ENCODE measurements at places on chromosomes 6 and 20. TPM values are rescaled to one million over a fixed set of nuclear protein-coding genes. Genes with fewer than 3 reads are reported as not detected.
A peak's percentile ranks its signal among the peaks of the same experiment; 100 is the strongest.

DNA sequence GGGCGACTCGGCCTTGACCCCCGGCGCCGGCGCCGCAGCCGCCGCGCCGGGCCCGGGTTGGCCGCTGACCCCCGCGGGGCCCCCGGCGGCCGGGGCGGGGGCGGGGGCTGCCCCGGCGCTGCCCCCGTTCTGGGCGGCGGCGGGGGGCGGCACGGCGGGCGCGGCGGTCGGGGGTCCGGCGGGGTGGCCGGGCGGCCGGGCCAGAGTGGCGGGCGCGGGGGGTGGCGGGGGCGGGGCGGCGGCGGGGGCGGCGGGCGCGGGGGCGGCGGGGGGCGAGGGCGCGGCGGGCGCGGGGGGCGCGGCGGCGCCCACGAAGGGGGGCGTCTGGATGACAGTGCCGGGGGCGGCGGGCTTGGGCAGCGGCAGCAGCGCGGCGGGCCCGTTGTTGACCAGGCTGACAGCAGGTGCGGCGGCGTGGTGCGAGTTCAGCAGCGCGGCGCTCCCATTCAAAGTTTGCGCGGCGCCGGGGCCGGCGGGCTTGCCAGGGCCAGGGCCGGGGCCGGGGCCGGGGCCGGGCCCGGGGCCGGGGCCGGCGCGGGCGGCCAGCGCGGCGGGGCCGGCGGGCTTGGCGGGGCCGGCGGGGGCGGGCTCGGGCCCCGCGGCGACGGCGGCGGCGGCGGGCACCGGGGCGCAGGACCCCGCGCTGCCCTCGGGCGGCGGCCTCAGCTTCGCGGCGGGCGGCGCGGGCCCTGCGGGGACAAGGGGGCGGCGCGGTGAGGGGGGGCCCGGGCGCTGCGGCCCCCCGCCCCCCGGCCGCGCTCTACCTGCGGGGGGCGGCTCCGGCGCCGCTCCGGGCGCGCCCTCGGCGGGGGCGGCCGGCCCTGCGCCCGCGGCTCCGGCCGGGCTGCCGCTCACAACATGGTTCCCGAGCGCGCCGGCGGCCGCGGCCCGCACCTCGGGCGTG is 659 bp downstream of the TAF4 start:
- DNase-seq, result no peak
- peaks cover 24% of the 10 kb centered on the region for H3K4me1 ChIP-seq
- peaks cover 8% of the 10 kb centered on the region for H3K27me3 ChIP-seq
- no peaks in the 10 kb centered on the region for H3K36me3 ChIP-seq

- peaks cover 7% of the 10 kb centered on the region for H3K4me1 ChIP-seq
- peak overlapping the region; percentile 2 for H3K27ac ChIP-seq
- DNase-seq, result no peak
- H3K27me3 ChIP-seq, result no peaks in the 10 kb centered on the region
- H3K36me3 ChIP-seq, result peaks cover 22% of the 10 kb centered on the region
- peak overlapping the region; percentile 97 for H3K4me3 ChIP-seq
Measured at GRCh38 chr6:85592033-85592432, 1.6 kb downstream of the SNX14 start.

- H3K4me1 ChIP-seq, result no peaks in the 10 kb centered on the region
- no peak overlapping the region for H3K27ac ChIP-seq
- H3K27me3 ChIP-seq, result peaks cover 3% of the 10 kb centered on the region
- H3K36me3 ChIP-seq, result no peaks in the 10 kb centered on the region
Measured at GRCh38 chr6:114581293-114581692, 238.5 kb upstream of the HS3ST5 start.

The COX4I2 gene
- not detected for total RNA-seq

- H3K4me1 ChIP-seq, result no peaks in the 10 kb centered on the region
- H3K4me3 ChIP-seq, result no peak overlapping the region
- H3K36me3 ChIP-seq, result no peaks in the 10 kb centered on the region
- H3K27ac ChIP-seq, result no peak overlapping the region
- H3K27me3 ChIP-seq, result no peaks in the 10 kb centered on the region
- DNase-seq, result no peak
Measured at GRCh38 chr6:145601397-145601796, 133.9 kb downstream of the EPM2A start.

DNA sequence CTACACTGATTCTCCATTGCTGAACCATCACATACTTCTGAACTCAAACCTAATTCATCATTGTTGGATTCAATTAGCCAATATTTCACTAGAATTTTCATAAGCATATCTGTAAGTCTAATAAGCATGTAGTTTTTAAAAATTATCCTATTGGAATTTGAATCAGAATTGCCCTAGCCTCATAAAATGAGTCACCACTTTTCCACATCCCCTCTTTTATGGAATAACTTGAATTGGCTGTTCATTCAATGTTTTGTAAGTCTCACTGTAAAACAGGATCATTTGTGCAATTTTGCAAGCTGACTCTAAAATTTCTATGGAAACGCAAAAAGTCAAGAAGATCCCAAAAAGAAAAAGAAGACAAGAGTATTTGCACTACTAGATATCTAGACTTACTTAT is 141.0 kb downstream of the HACE1 start:
- peaks cover 9% of the 10 kb centered on the region for H3K36me3 ChIP-seq
- no peak overlapping the region for H3K27ac ChIP-seq
- DNase-seq, result no peak
- no peak overlapping the region for H3K4me3 ChIP-seq

- H3K27me3 ChIP-seq, result no peaks in the 10 kb centered on the region
- DNase-seq, result no peak
- no peak overlapping the region for H3K4me3 ChIP-seq
- no peak overlapping the region for H3K27ac ChIP-seq
- no peaks in the 10 kb centered on the region for H3K36me3 ChIP-seq
- H3K4me1 ChIP-seq, result no peaks in the 10 kb centered on the region
Measured at GRCh38 chr6:50437901-50438300, 275.4 kb upstream of the TFAP2D start.

GRCh38 chr6:128667339-128667858 is 147.0 kb upstream of the PTPRK start:
- H3K27me3 ChIP-seq, result peaks cover 9% of the 10 kb centered on the region
- DNase-seq, result no peak
- no peak overlapping the region for H3K4me3 ChIP-seq
- H3K27ac ChIP-seq, result peak overlapping the region; percentile 41
- no peaks in the 10 kb centered on the region for H3K4me1 ChIP-seq

- no peak overlapping the region for H3K4me3 ChIP-seq
- no peak for DNase-seq
- no peak overlapping the region for H3K27ac ChIP-seq
- no peaks in the 10 kb centered on the region for H3K27me3 ChIP-seq
Measured at GRCh38 chr20:62762376-62762775, 33.9 kb upstream of the MRGBP start.

DNA sequence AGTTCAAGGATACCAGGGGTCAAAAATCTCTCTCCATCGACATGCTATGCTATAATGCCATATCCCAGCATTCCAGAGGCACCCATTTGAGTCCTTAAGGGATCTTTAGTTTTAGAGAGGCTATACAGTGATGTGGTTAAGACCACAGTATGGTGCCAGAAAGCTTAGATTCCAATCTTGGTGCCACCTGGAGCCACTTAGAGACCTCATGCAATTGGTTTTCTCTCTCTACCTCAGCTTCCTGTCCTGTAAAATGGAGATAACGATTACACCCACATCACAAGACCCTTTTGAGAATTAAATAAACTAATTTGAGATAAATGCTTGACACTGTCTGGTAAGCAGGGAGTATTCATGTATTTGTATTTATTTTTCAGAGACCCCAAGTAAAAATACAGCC is 39.0 kb downstream of the PLAGL1 start:
- H3K36me3 ChIP-seq, result peaks cover 19% of the 10 kb centered on the region
- no peak for DNase-seq
- no peak overlapping the region for H3K27ac ChIP-seq
- peaks cover 85% of the 10 kb centered on the region for H3K4me1 ChIP-seq
- H3K4me3 ChIP-seq, result no peak overlapping the region

- peaks cover 5% of the 10 kb centered on the region for H3K4me1 ChIP-seq
- no peaks in the 10 kb centered on the region for H3K36me3 ChIP-seq
Measured at GRCh38 chr6:53998303-53998702, 112.9 kb upstream of the MLIP start.

DNA sequence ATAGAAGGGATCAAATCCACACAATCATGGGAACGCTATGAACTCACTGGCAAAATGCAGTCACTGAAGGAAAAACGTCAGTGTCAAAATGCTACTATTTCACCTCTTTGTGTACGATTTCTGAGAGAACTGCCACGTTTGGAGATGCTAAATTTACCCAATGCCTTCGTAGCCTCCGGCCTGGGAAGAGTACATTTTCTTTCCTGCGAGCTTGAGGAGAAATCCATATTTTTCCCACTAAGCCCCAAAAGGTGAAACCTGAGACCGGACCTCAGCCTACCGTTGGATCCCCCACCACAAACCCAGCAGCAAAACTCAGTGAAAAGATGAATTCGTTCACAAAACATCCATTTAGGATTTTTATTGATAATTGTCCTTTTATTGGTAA is 131.7 kb downstream of the GPX5 start:
- peak overlapping the region; percentile 94 for H3K4me3 ChIP-seq
- H3K27me3 ChIP-seq, result peaks cover 27% of the 10 kb centered on the region
- peaks cover 6% of the 10 kb centered on the region for H3K36me3 ChIP-seq

DNA sequence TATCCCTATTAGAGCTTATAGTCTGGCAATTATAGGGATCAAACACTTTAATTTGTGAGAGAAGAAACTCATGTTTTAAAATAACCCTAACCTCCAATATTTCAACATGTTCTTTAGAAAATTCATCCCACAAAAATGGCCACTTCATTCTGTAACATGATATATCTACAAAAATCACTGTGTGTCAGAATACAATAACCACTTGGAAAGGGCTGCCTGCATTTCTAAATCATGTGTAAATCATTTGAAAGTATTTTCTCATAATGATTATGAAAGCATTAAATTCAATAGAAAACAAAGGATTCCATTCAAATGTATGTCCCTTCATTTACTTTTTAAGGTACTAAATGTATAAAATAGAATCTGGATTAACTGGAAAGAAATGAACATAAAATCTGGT is 101.4 kb upstream of the NHSL1 start:
- DNase-seq, result no peak
- no peak overlapping the region for H3K27ac ChIP-seq
- H3K4me1 ChIP-seq, result peaks cover 5% of the 10 kb centered on the region
- H3K36me3 ChIP-seq, result peaks cover 4% of the 10 kb centered on the region

GRCh38 chr6:157223021-157223430 is 100.3 kb downstream of the TMEM242 start:
- no peak overlapping the region for H3K4me3 ChIP-seq
- DNase-seq, result no peak
- H3K36me3 ChIP-seq, result no peaks in the 10 kb centered on the region
- no peaks in the 10 kb centered on the region for H3K27me3 ChIP-seq
- peak overlapping the region; percentile 54 for H3K27ac ChIP-seq
- H3K4me1 ChIP-seq, result peaks cover 25% of the 10 kb centered on the region

The CYP21A2 gene
- total RNA-seq, result 0.14 TPM

The CPNE1 gene
- 115 TPM for total RNA-seq

- peaks cover 12% of the 10 kb centered on the region for H3K36me3 ChIP-seq
- H3K4me3 ChIP-seq, result no peak overlapping the region
- H3K27ac ChIP-seq, result peak overlapping the region; percentile 30
- no peak for DNase-seq
- peaks cover 48% of the 10 kb centered on the region for H3K4me1 ChIP-seq
Measured at GRCh38 chr6:143697076-143697800, 19.5 kb downstream of the PHACTR2 start.

The TRIM40 gene
- total RNA-seq, result not detected

DNA sequence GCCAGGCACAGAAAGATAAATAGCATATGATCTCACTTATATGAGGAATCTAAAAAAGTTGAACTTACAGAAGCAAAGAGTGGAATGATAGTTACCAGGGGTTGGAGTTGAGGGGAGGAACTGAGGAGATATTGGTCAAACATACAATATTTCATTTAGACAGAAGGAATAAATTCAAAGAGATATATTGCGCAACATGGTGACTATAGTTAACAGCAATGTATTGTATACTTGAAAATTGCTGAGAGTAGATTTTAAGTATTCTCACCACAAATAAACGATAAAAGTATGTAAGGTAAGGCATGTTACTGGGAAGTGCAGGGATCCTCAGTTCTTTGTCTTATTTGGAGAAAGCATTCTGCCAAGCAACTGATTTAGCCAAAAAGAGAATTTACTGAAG is 171.9 kb downstream of the LMBRD1 start:
- H3K36me3 ChIP-seq, result no peaks in the 10 kb centered on the region
- H3K27me3 ChIP-seq, result no peaks in the 10 kb centered on the region
- no peak for DNase-seq
- no peak overlapping the region for H3K27ac ChIP-seq

The FOXA2 gene
- 17.5 TPM for total RNA-seq

DNA sequence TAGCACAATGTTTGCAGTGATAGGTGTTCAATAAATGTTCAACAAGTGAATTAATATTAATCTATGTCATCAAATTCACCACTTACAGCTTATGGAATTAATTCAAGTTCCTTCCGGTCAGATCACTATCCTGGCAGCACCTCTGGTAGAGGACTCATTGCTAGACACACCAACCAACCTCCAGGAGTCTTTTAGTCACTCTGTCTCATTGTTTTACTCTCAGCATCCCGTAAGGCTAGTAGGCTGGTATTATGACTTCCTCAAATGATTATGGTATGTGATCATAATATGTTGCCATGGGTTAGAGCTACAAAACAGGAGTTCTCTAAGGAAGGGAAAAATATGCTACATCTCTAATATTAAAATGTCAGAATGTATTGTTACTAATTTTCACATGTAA is 21.7 kb upstream of the MMS22L start:
- H3K36me3 ChIP-seq, result no peaks in the 10 kb centered on the region
- peaks cover 3% of the 10 kb centered on the region for H3K27me3 ChIP-seq
- no peak overlapping the region for H3K4me3 ChIP-seq
- H3K27ac ChIP-seq, result no peak overlapping the region
- peaks cover 8% of the 10 kb centered on the region for H3K4me1 ChIP-seq

DNA sequence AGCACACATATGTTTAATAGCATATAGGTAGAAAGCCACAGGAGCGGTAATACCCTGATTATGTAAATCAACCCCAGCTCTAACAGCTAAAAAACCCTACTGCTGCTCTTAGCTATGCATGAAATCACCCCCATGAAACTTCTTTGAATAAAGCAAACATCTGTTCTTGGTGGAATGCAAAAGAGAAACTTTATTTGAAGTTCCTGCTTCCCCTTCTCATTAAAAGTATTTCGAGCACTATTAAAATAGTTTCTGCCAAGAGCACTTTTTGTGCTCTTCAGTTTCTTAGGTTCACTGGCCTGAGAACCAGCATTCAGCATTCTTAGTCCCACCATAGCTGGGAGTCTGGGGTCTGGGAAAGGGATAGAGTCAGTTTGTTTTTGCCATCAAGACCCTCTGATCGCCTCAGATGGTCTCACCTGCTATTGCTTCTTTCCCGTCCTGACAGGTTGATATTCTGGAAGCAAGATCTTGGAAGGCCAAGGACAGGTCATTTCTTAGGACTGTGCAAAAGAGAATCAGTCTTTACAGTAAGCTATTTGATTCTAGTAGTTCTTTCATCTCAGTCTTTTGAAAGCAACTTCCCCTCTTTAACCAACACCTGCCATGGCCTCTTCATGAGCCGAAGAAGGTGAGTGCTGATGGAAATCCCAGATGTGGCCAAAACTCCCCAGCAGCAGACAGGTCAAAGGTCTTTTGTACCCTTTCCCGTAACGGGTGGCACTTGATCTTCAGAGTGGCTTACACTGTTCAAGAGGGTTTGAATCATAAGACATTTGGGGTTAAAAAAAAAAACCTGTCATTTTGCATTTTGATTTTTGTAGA is 76.5 kb upstream of the TMEM170B start:
- no peaks in the 10 kb centered on the region for H3K4me1 ChIP-seq
- no peak for DNase-seq
- H3K36me3 ChIP-seq, result no peaks in the 10 kb centered on the region
- no peak overlapping the region for H3K27ac ChIP-seq

- H3K4me3 ChIP-seq, result no peak overlapping the region
- H3K27ac ChIP-seq, result no peak overlapping the region
- H3K27me3 ChIP-seq, result peaks cover 83% of the 10 kb centered on the region
- DNase-seq, result no peak
Measured at GRCh38 chr20:23043376-23043775, 6.1 kb downstream of the THBD start.

The CFAP61 gene
- total RNA-seq, result 0.52 TPM

The CST4 gene
- 56.8 TPM for total RNA-seq
